ENCODE measurements at places on chromosomes 7 and 10.
A peak's percentile ranks its signal among the peaks of the same experiment; 100 is the strongest.

DNA sequence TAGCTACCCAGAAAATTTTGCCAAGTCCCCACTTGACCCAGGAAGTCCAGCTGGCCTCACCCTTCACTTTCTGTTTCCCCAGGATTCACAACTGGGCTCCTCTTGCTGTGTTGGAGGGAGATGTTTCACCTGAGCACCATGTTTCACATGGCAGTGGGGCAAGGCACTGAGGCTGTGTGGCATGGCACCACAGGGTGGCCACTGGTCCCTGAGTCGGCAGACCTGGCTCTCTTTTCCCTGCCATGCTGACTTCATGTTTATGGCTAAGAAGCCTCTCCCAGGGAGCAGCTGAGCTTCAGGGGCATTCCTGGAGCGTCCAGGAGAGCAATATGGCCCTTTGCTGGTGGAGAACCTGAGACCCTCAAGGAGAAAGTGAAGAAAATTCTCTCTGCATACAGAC lies 266.9 kb downstream of the RPS24 start:
- no peak for DNase-seq

DNA sequence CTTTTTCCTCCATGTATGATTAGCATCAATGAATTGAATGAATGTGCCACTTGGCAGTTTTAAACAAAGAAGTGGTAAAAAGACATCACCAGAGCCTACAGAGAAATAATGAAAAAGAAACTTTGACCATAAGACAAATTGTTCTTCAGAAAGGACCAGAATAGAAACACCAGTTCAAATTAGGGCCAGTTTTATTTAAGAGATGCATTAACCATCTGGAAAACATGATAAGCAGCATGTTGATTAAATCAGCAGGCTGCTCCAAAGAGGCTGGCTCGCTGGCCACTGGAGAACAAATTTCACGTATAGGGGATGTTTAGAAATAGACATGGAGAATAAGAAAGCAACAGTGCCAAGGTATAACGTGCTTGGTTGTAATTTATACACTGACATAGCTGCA lies 242.3 kb upstream of the AOAH start:
- DNase-seq: no peak

- DNase-seq: peak; percentile 20
These were observed 37.9 kb upstream of the RASGEF1A start for GRCh38 chr10:43304687-43305333.

DNA sequence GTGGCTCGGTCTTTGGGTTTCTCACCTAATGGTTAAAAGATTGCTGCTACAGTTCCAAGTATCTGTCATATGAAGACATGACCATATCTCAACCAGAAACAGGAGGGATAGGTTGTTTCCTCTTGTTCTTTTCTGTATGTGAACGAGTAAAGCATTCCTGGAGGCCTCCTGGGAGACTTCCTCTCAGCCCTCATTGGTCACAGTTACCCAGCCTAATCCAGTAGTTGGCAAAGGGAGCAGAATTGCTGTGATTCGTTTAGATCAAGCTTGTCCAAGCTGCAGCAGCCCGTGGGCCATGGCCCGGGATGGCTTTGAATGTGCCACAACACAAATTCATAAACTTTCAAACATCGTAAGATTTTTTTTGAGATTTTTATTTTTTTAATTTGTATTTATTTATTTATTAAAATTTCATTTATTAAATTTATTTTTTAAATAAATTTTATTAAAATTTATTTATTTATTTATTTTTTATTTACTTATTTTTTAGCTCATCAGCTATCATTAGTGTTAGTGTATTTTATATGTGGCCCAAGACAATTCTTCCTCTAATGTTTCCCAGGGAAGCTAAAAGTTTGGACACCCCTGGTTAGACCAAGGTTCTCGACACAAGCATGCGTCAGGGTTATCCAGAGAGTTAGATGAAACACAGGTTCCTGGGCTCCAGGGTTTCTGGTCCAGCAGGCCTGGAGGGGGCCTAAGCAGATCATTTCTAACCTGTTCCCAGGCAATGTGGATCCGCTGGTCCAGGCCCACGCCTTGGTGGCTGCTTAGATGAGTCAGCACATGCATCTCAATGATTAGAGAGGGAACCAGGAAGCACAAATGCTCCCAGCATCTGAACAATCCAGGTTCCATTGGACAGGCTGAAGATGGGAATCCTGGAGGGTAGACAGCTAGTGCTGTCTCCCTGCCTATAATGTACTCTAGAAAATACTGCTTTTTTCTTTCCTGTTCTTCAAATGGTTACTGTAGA lies 25.6 kb downstream of the CDC123 start:
- no peak for DNase-seq

DNA sequence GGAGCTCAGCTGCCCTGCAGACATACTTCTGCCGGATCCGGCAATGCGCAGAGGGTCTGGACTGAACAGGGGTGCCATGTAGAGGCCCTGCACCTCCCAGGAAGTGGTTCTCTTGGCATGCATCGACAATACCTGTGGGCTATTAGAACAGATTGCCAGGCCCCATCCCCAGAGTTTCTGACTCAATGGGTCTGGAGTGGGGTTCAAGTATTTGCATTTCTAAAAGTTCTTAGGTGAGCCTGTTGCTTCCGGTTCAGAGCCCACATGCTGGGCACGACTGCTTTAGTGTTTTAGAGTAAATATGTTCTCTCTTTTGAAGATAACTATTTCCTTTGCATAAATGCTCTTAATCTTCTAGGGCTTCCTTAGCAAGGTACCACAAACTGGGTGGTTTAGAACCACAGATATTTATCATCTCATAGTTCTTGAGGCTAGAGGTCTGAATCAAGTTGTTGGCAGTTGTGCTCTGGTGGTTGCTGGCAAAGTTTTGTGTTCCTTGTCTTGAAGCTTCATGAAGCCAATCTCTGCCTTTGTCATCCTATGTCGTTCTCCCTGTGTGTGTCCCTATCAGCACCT lies 435.5 kb downstream of the TCERG1L start:
- no peak for DNase-seq

GRCh38 chr10:118818621-118819221 lies 64.0 kb upstream of the CACUL1 start:
- DNase-seq: peak; percentile 4

DNA sequence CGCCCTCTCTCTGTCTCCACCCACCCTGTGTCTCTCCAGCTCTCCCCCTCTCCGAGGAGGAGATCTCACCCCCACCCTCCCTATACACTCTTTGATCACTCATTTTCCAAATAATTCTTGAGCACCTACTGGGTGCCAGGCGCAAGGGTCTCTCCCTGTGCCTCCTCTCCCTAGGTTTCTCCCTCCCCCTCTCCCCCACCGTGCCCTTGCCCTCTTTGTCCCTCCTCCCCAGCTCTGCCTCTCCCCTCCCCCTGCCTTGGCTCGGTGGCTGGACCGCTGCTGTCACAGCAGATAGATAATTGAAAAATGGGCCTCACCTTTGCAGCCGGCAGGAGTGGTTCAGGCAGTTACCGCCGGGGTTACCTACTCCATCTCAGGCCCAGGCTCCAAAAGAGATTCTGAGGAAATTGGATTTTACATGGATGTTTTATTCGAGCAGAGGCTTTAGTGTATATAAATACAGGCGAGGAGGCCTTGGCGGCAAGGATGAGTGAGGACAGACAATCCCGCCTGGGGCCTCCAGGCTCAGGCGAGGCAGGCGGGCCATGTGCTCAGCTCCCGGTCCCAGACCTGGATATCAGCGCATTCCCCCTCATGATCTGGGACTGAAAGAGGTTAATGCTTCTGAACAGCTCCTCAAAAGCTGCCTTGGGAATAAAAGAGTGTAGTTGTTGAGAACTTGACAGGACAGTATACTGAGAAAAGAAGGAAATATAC lies 60.8 kb upstream of the BTRC start:
- no peak for DNase-seq

DNA sequence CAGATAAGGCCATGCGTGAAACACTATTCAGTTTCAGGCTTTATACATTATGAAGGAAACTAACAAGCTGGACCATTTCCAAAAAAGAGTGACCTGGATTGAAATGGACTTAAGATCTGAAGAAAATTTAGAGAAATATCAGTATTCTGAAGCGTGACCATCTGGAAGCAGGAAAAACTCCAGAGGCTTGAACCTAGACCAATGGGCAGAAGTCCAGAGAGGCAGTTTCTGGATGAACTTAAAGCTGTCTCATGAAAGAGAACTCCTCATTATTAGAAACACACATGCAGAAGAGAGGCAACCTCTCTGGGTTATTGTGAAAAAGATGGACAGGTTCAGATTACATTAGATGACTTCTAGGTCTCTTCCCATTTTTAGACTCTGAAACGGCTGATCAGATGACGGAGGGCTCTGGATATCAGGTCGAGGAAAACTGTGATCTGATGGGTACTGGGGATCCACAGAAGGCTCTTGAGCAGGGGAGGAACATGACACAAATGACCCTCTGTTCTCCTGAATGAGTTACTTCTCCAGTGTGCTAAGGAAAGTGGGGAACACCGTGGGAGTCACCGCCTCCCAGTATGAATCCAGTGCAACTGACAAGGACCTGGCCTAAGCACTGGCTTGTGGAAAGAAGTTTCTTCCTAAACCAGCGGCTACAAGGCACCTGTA lies 116.5 kb downstream of the SPDYE5 start:
- DNase-seq: no peak

DNA sequence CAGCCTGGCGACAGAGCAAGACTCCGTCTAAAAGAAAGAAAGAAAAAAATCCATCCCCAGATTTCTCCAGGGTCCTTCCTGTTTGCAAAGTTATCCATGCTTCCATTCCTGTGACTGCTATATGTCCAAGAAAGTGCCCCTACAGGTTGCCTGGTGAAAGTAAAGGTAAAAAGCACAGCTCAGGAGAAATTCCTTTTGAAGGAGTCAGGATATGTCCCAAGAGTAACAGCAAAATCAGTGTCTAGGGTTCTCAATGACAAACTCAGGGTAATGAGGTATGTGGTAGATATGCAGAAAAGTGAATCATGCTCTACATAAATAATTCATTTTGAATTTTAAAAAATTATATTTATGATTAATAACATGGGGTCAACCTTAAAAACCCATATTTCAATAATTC lies 91.5 kb downstream of the CTTNBP2 start:
- no peak for DNase-seq

DNA sequence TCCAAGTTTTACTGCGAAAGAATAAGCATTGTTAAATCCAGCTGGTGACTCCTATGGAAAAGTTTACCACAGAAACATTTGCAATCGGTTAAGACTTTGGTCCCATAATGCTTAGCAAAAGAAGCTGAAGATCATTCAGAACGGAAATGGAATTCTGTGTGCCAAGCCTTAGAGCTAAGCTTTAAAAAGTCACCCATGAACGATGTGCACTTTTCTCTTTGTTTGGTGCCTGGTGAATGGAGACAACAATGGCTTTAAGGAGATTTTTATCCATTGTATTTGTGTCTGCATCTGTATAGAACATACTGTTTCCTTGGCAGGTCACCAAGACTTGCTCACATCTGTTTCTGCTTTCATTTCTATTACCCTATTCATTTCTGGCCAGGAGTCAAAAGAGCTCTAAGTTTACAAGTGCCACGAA lies 26.3 kb upstream of the COL1A2 start:
- no peak for DNase-seq

- no peak for DNase-seq
These were observed 112.6 kb upstream of the TBX20 start for GRCh38 chr7:35366167-35367155.

- DNase-seq: no peak
These were observed 153.7 kb downstream of the SH2D4B start for GRCh38 chr10:80691441-80691840.

DNA sequence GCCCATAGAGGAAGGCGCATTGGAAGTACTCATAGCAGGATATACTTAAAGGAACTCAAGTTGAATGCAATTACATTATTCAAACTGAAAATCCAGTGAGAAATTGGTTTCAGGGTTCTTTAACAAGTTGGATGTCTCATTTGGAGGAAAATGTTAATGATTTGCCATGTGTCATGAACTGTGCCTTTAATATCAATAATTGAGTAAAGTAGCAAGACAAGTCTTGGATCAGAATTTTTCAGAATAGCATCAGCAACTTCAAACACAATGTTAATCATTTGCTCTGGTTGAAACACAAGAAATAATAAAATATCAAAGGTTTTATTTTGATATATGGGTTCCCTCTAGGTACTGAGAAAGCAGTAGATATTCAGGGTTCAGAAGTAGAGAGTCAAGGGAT lies 24.5 kb upstream of the POU6F2 start:
- DNase-seq: no peak

- no peak for DNase-seq
These were observed 101.9 kb downstream of the LRRN3 start for GRCh38 chr7:111192614-111193413.

- DNase-seq: peak; percentile 22
These were observed 101.6 kb downstream of the NPSR1 start for GRCh38 chr7:34759477-34760125.

DNA sequence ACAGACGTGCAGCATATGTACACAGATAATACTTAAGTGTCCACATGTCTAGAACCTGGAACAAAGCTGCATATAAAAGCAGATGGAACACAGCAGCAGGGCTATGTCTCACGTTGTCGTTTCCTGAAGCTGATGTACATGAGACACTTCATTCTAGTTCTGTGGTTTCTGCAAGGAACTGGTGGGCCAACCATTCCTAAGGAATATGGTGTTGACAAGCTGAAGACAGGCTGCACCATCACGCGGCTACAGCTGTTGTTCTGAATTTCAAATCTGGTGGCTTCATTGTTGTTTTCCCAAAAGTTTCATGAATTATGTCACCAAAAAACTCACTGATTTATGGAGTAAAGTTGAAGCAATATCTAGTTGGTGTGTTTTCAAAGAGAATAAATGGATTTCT lies 33.7 kb downstream of the PRKAG2 start:
- DNase-seq: no peak
